ENCODE measurements at places on chromosomes 16 and 17.

DNA sequence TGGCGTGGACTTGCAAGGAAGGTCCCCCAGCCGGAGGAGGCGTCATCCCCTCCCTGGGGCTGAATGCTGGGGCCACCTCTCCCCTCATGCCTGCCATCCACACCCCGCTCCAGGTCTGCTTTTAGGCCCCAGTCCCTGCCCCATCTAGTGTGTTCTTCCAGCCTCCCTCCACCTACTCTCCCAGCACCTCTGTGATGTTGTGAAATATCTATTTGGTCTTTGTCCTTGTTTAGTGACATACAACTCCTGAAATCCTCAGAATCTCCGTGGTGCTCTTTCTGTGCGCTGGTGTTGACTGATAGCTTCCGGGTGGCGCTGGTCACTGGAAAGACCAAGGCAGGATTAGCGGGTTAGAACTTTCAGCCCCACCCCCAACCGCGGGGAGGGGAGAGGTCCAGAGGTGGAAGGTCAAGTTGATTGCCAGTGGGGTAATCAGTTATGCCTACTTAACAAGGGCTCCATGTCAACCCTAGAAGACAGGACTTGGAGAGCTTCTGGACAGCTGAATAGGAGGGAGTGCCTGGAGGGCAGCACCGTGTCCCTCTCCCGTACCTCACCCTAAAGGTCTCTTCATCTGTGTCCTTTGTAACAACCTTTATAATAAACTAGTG lies 10.1 kb downstream of the TBC1D24 start:
- DNase-seq: no peak

DNA sequence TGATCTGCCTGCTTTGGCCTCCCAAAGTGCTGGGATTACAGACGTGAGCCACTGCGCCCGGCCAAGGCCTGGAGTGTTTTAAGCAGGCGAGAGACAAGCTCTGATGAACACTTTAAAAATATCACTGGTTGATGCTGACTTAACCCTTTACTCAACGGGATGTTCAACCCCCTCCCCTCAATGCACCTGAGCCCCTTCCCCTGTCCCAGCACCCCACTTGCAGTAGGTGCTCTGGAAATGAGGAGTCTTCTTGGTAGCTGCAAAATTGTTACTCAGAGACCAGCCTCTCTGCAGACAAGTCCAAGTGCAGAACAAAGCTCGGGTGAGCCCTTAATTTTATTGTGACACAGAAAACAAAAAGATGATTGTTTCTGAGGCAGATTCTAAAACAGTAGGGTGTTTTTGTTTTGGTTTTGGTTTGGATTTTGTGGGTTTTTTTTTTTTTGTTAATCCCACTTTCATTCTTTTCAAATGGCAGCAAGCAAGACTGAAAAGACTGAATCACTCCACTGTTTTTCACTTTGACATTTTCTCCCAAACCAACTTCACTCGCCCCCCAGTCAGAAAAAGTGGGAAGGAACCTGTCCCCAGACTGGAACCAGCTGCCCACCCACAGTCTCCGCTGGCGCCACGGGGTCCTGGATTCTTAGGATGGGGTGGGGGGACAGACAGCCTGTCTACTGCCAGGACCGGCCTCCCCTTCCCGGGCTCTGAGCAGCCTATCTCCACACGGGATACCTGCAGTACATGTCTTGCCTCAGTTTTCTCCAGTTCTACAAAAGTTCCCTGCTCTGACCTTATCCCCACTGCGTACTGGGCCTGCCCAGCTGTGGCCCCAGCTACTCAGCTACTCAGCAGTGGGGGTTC lies 5.2 kb upstream of the PLLP start:
- no peak for DNase-seq

- DNase-seq: no peak
Measured at GRCh38 chr16:57679767-57680482, 11.8 kb downstream of the ADGRG3 start.

DNA sequence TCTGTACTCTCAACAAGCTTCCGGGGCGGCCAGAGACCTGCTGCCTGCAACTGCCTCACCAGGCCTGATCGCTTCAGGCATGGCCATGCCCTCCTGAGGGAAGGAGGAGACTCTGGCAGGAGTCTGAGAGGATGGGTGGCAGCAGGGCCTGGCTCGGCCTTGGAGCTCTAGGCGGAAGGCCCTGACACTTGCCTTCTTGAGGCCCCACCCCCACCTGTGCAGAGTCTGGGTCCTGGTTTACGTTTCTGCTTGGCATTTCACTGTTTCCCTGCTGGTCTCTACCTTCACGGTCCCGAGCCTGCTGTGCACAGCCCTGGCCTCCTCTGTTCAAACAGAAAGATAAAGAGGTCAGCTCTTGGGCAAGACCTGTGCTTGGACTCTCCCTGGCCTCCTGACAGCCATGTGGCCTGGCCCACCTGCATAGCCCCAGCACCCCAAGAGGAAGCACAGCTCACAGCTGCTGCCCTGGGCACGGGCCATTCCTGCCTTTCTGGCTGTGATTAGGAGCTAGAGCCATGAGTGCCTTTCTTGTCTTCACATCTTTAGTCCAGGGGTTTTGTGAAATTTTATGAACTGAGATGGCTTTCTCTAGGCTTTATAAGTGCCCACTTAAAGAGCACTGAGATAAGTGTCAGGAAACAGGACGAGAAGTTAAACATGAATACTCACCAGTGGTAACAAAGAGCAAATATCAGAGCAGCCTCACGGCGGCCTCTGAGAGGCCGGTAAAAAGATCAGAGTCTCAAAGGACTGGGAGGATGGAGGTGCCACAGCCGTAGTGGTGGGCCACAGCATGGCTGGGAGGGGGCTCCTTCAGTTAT lies 25.6 kb upstream of the MTSS2 start:
- DNase-seq: no peak

- DNase-seq: no peak
Measured at GRCh38 chr16:29028457-29029167, 43.8 kb downstream of the LAT start.

DNA sequence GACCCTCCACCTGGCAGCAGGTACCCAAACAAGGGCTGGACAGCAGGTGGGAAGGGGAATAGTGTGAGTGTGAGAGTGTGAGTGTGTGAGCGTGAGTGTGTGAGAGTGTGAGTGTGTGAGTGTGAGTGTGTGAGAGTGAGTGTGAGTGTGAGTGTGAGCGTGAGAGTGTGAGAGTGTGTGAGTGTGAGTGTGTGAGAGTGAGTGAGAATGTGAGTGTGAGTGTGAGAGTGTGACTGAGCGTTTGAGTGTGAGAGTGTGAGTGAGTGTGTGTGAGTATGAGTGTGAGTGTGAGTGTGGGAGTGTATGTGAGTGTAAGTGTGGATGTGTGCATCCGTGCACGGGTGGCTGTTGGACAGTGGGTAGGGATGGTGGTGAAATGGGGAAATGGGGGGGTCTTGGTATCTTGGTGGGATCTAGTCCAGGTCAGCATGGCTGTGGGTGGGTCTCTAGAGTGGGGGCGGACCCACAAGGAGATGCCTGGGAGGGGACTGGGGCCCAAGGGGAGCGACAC lies 408 bp downstream of the ADGRG1 start:
- DNase-seq: no peak

DNA sequence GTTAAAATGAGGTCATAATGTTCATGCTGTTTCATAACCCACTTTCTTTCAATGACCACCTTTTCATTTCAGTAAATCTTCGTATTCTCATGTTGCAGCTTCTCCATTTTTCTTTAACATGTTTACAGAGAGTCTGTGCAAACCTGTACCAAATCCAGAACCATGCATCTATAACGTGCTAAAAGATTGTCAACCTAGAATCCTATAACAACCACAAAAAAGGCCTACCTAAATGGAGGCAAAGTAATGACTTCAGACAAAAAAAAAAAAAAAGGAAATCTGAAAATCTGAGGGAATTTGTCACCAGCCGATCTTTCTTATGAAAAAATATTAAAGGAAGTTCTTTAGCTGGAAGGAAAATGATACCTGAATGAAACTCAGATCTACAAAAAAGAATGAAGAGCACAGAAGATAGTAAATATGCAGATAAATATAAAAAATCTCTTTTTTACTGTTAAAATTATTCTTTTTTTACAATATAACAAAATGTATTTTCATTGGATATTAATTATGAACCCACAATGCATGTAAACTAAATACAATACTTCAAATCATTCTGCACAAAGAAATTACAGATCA lies 1.4 kb upstream of the SLFN11 start:
- DNase-seq: no peak

- DNase-seq: no peak
Measured at GRCh38 chr17:31546650-31547049, 155.2 kb downstream of the RAB11FIP4 start.

DNA sequence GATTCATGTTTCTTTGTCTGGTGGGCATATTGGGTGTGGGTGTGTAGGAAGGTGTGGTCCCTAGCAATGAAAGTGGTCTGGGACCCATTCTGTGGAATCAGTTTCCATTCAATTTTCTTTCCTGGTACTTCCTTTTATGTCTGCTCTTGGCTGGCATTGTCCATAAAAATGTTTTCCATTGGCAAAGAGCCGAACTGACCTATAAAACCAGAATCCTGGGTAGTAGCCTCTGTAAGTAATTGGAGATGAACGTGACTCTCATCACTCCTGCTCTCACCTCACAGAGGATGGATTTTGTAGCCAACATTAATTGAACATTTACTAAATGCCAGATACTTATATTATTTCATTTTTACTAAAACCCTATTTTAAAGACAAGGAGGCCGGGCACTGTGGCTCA lies 66.5 kb upstream of the IRX3 start:
- DNase-seq: no peak

DNA sequence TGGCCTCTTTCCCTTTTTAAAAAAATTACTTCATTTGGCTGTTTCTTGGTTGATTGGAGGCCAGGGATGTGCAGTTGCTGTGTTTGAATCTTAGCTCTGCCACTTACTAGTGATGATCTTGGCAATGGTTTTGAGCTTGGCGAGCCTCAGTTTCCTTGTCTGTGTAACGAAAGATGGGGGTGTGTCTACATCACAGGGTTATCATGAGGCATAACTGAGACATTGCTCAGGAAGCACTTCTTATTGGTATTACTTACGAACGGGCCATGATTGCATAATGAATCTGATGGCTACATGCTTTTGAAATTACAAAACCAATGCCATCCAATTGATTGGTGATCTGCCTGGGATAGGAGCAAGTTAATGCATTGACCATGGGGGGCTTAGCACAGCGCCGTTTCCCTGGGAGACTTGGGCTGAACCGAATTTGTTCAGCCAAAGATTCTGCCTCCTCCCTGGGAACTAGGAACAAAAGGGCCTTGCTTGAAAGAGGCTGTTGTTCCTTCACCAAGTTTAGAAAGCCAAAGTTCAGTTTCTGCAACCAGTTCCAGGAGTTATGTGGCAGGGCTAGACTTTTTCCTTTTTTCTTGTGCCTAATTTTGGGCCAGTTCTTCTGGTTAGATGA lies 21.9 kb downstream of the CMIP start:
- DNase-seq: no peak

- DNase-seq: no peak
Measured at GRCh38 chr16:10575506-10576130, 4.8 kb downstream of the EMP2 start.

DNA sequence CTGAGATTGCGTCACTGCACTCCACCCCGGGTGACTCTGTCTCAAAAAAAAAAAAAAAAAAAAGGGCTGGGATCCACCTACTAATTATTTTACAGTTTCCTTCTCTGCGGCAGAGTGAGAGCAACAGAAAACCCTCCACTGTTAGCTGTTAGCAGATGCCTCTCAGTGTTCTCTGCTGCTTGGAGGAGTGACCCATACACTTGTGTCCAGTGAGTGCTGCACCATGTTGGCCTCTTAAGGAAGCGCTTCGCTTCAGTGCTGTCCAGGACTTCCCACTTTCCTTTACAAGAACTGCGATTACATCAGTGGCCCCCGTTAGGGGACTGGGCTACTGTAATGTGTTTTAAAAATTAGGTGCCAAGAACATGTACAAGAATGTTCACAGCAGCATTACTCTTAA lies 18.4 kb upstream of the CLEC18B start:
- DNase-seq: no peak

- no peak for DNase-seq
Measured at GRCh38 chr17:4504188-4504587, 5.5 kb downstream of the SPNS2 start.

- no peak for DNase-seq
Measured at GRCh38 chr17:79745641-79746105, 14.9 kb downstream of the ENPP7 start.

DNA sequence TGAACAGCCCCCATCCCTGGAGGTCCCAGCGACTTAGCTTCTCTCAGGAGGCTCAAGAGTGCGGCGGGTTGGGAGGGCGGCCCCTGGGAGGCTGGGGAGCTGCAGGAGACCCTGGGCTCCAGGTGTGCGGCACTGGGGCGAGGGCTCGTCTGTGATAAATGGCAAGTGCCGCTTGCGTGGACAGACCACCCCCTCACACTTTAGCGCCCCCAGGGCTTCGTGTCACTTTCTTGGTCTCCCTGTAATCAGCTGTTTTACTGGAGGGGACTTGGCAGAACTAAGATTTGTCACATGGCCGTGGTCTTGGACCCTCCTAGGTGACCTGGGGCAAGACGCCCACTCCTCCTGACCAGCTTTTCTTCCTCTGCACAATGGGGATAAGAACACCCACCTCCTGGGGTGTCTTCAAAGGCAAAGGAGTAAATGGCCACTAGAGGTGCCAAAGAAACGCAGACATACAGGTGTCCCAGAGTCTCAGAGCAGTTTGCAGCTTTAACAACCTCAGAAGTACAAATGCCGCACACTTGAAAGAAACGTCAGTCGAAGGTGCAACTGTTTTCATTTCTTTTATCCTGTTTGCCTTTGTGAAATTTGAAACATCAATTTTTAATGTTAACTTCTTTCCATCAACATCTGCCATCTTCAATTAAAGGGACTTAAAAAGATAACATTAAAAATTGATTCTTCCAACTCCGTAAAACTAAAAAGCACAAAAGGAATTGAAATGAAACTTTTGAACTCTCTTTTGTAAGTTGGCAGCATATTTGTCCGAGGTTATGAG lies 946 bp downstream of the OSGIN1 start:
- DNase-seq: no peak

GRCh38 chr17:76155988-76156661 lies 15.1 kb upstream of the FOXJ1 start:
- no peak for DNase-seq

- DNase-seq: no peak
Measured at GRCh38 chr16:89187770-89188392, 12.5 kb downstream of the SLC22A31 start.

Measured in stimulated activated CD4-positive, alpha-beta T cell treated with anti-CD3 and anti-CD28 coated beads, Interleukin-4, amount 100 ng/mL, for 48 hours (primary cell).